ENCODE measurements at places on chromosomes 3 and 15.

DNA sequence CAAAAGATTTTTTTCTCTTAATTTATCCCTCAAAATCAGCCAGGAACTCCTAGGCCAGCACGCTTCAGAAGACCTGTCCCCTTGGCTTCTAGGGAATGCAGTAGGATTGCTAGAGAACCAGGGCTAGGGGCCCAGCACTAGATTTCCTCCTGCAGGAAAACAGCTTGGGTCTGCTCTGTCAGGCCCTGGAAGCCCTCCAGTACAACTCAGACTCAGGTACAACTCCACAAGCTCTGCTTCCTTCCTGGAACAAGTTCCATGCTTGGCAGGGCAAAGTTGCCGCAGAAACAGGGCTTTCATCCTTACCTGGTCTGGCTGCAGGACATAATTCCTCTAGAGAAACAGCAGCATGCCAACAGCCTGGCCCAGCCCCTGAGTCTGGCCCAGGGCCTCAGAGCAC, 96.1 kb upstream of the CTNNB1 start:
- DNase-seq: no peak

GRCh38 chr15:78387246-78388037, 47.3 kb downstream of the CRABP1 start:
- DNase-seq: no peak

DNA sequence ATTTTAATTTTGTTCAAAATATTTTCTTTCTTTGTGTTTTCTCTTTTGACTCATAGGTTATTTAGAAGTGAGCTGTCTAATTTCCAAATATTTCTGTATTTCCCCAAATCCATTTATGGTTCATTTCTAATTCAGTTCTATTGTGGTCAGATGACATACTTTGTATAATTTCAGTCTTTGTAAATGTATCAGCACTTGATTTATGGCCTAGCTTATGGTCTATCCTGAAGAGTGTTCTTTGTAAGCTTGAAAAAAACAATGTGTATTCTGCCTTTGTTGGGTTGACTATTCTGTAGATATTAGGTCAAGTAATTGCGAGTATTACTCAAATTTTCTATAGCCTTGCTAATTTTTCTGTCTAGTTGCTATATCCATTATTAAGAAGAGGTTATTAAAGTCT, 311.2 kb downstream of the OCA2 start:
- DNase-seq: no peak

GRCh38 chr3:102574355-102574754, 139.5 kb downstream of the ZPLD1 start:
- DNase-seq: no peak

DNA sequence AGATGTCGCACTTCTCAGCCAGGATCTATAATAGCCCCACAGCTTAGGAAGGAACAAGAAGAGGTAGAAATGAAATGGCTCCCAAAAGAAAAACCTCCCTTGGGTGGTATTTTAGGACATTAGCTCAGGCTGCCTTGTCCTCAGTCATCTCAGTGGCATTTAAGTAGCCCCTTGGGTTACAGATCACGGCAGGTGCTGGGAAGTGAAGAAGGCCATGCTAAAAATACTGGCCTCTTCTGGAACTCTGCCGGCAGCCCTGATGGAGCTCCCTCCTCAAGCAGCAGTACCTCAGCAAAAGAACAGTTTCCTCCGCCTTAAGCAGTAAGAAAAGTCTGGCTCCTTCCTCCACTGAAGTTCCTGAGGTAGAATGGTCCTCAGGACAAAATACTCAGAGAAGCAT, 7.3 kb upstream of the TPM1 start:
- DNase-seq: no peak

GRCh38 chr3:106276755-106277612, 408.2 kb upstream of the CBLB start:
- no peak for DNase-seq

GRCh38 chr15:73321496-73322450, 47.0 kb downstream of the HCN4 start:
- no peak for DNase-seq

DNA sequence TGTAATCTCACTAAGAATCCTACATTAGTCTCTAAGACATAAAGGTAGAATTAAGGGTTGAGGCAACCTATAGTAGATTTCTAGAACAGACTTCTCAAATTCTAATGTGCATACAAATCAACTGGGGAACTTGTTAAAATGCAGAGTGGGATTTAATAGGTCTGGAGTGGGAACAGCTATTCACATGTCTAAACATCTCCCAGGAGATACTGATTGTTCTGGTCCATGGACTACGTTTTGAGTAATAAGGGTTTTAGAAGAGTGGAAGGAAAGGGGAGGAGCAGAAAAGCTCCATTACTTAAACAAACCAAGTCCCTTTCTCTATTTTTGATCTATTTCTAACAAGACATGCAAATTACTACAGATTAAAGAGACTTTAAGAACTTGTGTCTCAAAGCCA, 524.8 kb downstream of the TUSC7 start:
- no peak for DNase-seq

DNA sequence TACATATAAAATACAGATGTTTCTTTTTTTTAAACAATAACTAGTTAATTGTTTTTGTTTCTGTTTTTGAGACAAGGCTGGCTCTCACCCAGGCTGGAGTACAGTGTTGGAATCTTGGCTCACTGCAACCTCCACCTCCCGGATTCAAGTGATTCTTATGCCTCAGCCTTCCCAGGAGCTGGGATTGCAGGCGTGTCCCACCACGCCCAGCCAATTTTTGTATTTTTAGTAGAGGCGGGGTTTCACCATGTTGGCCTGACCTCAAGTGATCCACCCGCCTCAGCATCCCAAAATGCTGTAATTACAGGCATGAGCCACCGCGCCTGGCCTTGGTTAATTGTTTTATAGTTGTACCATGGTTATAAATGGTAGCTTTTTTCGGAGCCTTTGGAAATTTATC, 72.3 kb downstream of the PIAS1 start:
- DNase-seq: no peak

- DNase-seq: no peak
Measured at GRCh38 chr15:32730677-32731654, 13.2 kb downstream of the GREM1 start.

GRCh38 chr15:31341496-31342195, 15.0 kb downstream of the KLF13 start:
- DNase-seq: no peak

DNA sequence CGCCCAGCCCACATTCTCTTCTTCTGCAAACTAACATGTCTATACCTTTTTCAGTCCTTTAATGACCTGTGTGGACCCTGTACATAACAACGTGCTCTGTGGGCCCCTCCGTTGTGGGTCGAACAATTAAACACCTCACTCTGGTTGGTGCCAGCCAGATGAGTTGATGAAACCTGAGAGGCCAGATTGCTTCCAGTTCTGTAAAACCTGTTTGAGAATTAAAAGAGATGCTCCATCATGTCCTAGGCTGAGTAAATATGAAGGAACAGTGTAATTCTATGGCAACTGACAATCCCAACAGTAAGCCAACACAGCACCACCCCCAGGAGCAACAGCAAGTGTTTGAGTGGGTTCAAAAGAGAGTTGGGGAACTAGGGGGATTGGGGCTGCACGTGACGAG, 5.7 kb upstream of the THBS1 start:
- no peak for DNase-seq

GRCh38 chr3:37785736-37786135, 75.9 kb upstream of the CTDSPL start:
- DNase-seq: no peak

DNA sequence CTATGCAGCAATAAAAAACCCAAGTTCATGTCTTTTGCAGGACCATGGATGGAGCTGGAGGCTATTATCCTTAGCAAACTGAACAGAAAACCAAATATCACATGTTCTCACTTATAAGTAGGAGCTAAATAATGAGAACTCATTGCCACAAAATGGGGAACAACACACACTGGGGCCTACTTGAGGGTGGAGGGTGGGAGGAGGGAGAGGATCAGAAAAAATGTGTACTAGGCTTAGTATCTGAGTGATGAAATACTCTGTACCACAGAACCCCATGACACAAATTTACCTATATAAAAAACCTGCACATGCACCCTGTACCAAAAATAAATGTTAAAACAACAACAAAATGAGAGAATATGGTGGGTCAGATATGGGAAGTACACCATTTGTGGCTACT, 49.6 kb upstream of the AADACL2 start:
- no peak for DNase-seq
